ENCODE measurements at places on chromosomes 5 and 9.

DNA sequence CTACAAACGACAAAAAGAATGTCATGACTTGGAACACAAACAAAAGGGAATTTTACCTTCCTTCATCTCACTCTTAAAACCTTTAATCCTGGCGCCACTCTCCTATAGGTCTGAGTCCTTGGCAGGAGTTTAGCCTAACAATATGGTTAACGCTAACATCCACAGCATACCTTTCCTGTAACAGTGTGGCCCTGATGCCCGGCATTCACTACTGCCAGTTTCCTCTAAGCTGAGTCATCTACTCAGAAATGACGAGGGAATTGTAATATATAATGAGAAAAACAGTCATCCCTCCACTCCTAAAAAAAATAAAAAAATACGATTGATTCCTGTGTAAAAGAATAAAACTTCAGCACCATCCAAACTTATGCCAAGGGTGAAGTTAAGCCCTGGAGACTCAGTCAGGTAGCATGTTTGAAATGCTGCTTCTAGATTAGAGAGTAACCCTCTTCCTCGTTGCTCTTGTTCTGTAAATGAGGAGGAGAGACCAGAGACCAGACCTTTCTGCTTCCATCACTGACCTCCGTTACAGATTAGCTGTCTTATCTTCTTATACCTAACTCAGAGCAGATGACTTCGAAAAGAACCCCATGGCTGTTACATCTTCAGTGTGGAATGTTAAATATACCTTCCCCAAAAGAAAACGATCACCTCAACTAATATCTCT, 37.4 kb downstream of the CCDC125 start:
- DNase-seq: peak; percentile 38

DNA sequence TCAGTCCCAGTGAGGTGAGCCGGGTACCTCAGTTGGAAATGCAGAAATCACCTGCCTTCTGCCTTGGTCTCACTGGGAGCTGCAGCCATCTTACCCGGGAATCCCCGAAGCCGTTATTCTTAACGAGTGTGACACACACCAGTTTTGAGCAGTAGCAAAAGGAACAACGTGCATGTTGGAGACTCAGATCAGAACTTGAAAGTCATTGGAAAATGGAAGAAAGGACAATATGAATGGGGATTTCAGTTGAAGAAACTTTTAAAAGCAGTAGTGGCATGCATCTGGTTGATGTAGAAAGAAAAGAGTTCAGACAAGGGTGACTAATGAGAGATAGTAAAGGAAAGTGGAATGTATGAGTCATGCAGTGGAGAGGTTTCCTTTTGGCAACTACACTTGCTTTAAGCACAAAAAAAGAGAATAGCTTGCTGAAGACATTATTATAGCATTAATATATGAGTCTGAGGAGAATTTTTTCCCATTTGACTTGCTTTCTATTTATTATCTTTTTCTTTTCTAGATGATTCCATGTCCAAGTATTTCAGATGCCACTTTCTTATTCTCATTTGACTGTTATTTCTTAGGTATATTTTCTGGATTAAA, 44.4 kb upstream of the ANKDD1B start:
- DNase-seq: peak; percentile 17

- DNase-seq: no peak
These were observed 220.0 kb downstream of the GOLPH3 start for GRCh38 chr5:31954091-31954490.

- DNase-seq: no peak
These were observed 16.8 kb downstream of the CCT5 start for GRCh38 chr5:10266839-10267238.

DNA sequence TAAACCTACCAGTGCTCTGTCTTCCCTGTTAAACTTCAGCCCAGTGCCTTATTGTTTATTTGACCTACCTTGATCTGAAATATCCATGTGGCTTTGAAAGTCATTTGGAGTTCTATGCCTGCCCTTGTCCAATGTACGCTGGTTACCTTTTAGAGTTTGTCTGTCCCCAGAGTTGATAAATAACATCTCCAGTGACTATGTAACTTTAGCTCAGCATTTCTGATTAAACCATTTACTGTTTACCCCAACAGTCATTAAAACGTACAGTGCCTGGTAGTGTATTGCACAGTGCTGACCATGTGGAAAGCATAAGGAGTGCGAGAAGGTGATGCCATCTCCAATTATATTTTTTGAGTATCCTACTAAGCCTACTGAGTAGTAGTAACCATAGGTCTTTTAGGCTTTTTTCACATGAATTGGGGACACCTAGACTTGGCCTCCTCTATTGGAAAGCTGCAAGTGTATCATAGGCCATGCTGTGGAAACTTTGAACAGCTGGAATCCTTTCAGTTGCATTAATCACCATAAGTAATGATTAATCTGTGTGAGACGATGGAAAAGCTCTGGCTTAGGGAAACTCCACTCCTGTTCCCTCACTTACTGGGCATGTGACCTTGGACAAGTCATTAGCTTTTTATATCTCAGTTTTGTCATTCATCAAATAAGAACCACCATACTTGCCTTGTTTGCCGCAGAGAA, 93.5 kb downstream of the MAST4 start:
- no peak for DNase-seq
